ENCODE measurements at places on chromosomes 2 and 18. TPM values are rescaled to one million over a fixed set of nuclear protein-coding genes. Genes with fewer than 3 reads are reported as not detected.

POU3F3 gene
- total RNA-seq: not detected

FTCDNL1 gene
- total RNA-seq: 2.0 TPM

TMEM163 gene
- 0.66 TPM for total RNA-seq

OBSL1 gene
- 140 TPM for total RNA-seq

ACVR1C gene
- total RNA-seq: 0.81 TPM

RBM43 gene
- 2.0 TPM for total RNA-seq

NIFK gene
- total RNA-seq: 180 TPM

MAP3K19 gene
- not detected for total RNA-seq

CRYBA2 gene
- not detected for total RNA-seq

CYP27A1 gene
- total RNA-seq: 3.1 TPM

SERPINB8 gene
- 2.9 TPM for total RNA-seq

SPDYA gene
- 0.52 TPM for total RNA-seq

ESCO1 gene
- 36.7 TPM for total RNA-seq

MBD2 gene
- total RNA-seq: 34.0 TPM

CFAP221 gene
- 0.46 TPM for total RNA-seq

RASGRP3 gene
- total RNA-seq: not detected

ANKRD30B gene
- total RNA-seq: not detected

APCDD1 gene
- 1.8 TPM for total RNA-seq

GNLY gene
- not detected for total RNA-seq

C2orf72 gene
- total RNA-seq: 1.0 TPM

UGT1A1 gene
- not detected for total RNA-seq

PROC gene
- 0.37 TPM for total RNA-seq

SFTPB gene
- not detected for total RNA-seq

UGT1A8 gene
- total RNA-seq: not detected

SH2D6 gene
- total RNA-seq: 0.61 TPM
